ENCODE measurements at places on chromosomes 1 and 21.

GRCh38 chr1:77548285-77548684, 134.2 kb downstream of the ZZZ3 start:
- no peak for DNase-seq

GRCh38 chr1:57874418-57874877, 450.6 kb upstream of the DAB1 start:
- DNase-seq, result no peak

- DNase-seq, result no peak
These were observed 5.9 kb upstream of the PER3 start for GRCh38 chr1:7778133-7778628.

- no peak for DNase-seq
These were observed 328.5 kb upstream of the RUNX1 start for GRCh38 chr21:35377505-35378090.

DNA sequence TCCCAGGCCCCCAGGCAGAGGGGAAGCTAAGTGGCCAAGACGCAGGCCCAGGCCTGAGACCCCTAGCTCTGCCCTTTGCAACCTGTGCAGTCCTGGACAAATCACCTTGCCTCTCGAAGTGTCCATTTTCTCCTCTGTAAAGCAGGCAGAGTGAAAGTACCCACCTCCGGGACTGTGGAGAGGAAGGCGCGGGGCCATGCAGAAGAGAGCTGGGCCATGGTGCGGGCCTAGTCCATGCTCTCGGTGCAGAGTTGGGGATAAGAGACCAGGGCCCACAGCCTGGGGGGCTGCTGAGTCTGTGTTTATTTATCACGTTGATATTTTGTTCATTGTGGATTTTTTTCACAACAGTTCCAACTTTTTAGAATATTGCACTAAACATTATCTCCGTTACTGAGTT, 160.2 kb upstream of the VAMP3 start:
- no peak for DNase-seq

GRCh38 chr1:64745181-64745985, 508 bp downstream of the RAVER2 start:
- no peak for DNase-seq

DNA sequence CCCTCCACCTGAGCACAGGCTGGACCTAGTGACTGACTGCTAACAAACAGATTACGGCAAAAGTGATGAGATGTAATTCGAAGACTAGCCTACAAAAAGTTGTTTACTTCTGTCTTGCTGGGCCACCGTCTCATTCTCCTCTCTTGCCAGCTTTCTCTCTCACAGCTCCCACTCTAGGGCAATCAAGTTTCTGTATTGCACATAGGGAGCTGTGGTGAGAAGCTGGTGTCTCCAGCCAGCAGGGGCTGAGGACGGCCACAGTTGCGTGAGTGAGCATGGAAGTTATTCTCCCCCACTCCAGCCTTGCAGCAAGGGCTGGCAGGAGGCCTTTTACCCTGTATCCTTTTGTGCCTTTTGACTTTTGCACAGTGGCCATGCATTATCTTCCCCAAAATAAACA, 8.6 kb upstream of the COL6A2 start:
- no peak for DNase-seq

- no peak for DNase-seq
These were observed 12.5 kb upstream of the PIGC start for GRCh38 chr1:172456344-172456769.

DNA sequence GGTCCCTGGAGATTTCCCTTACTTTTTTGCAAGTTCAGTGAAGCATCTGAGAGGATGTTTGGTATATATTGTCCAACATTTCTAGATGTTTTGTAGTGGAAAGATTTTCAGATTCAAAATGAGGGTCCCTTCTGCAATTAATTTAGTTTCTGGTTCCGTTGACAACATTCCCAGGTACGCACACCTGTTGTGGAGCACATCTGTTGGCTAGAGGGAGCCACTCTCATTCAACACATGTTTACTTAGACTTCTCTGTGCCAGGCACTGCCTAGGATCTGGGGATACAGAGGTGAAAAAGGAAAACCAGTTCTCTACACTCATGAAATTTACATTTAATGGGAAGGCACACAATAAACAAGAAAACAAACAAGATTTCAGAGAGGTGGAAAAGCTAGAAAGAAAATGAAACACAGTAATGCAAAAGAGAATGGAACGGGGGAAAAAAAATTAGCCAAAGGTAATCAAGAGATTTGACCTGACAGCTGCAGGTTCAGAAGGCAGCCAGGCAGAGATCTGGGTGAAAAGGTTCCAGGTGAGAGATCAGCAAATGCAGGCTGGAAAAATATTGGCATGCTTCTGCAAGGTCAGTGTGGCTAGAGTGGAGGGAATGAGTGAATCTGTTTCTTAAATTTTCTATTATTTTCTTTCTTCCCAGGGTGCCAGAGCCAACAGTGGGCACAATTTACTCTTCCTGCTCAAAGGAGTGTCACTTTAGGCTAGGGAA, 48.4 kb upstream of the KAZN start:
- no peak for DNase-seq

- DNase-seq, result no peak
These were observed 544.4 kb downstream of the PLPP3 start for GRCh38 chr1:56034847-56035481.

DNA sequence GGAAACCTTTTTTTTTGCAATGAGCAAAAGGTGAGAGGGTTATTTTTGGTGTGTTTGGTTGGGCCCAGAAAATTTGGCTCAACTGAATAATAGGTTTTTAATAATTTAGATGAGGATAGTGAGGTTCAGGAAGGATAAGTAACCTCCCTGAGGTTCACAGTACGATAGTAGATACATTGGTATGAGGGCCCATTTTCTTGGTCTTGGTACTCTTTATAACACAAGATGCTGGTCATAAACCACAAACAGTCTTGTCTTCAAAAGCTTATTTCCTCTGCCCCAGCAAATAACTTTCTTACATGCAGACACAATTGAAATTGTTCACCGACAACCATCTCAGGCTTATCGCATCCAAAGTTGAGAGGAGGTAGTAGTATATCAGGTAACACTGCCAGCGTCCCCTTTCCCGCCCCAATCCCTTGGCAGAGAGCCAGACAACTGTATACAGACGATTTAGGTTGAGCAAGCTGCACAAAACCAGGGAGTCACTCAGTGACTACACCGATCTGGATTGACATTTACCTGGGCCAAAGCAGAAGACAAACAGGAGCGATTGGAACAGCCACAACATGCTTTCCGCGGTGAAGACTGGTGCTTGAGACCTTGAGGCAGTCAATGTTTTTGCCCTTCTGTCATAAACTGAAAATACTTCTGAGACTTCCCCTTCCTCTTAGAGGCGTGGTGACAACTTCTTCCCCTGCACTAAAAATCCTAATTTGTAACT, at the start of gene SLAMF6:
Gene SLAMF6, minus strand, starts transcription at position 634 of the 724 bp plus-strand sequence. Its CDS starts 63 bp downstream, at position 571.
- DNase-seq, result no peak

Data from stimulated activated CD4-positive, alpha-beta T cell treated with anti-CD3 and anti-CD28 coated beads, TNF-alpha, amount 100 ng/mL, for 4 hours (primary cell).